GM06990 (cell line): ENCODE measurements at places on chromosomes 2 and 18.

DNA sequence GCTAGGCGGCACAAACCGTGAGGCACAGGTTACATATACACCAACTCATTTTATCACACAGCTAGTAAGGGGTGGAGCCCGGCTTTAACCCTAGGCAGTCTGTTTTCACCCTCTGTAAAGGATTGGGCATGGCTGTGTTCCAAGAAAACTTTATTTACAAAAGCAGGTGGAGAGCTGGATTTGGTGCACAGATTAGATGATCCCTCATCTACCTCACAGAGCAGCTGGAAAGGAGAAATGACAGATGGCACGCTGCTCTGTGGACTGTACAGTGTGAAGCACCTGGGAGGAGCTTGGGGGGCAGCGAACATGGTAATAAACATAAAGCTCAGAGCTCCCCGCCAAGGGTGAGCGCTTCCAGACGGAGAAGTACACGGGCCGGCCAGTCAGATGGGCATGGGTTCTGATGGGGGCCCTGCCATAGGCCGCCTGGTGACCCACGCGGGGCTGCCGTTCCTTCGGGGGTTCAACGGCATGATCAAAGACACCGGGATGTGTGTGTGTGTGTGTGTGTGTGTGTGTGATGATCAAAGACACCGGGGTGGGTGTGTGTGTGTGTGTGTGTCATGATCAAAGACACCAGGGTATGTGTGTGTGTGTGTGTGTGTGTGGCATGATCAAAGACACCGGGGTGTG is 862 bp upstream of the TMEM177 start:
- DNase-seq = no peak

- DNase-seq = no peak
Measured at GRCh38 chr2:71536226-71536671, 82.9 kb downstream of the DYSF start.

DNA sequence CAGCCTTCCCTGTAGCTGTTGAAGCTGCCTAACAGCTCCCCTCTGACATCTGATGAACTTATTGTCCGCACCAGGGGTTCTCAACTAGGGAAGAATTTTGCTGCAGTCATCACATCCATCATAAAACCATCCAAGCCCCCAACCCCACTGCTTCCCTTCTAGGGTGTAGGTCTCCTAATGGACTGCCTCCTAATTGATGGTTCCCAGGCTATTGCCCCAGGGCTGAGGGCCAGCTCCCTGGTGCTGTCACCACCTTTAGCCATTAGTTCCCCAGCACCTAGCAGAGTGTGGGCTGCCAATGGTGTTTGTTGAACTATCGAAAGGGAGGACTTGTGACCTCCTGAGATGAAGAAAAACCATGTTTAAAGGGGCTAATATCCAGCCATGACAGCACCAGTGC is 125.9 kb downstream of the NCKAP5 start:
- no peak for DNase-seq

DNA sequence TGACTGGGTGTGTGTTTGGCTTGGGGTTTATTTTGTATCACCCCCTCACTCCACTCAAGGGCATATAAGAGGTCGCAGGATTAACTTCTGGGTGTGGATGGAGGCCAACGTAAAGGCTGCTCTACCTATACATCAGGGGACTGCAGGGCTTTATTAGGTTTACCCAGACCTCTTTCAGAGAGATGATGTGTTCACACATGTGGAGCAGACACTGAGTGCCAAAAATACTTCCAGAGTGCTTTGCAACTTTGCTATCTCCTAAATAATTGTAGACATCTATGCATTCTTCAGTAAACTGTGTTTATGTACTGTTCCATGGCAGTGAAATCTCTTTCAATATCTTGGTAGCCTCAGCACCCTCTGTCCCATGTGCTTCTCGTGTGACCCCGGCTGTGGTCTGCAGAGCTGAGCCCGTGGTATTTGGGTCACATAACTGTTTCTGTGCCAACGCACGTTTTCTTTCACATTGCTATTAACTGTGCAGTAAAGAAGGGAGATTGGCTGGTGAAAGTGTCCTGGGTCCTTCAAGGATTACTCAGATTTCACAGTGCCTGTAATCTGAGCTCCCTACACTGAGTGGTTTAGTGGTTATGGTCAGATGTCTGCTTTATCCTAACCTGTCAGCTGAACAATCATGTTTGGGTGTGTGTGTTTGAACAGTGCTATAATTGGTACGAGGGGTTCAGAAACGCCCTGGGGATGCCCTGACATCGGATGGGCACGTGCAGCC is 208.1 kb downstream of the VAPA start:
- DNase-seq = no peak
